NCI-H2107 (cell line): ENCODE measurements at places on chromosomes 7 and 10.
A peak's percentile ranks its signal among the peaks of the same experiment; 100 is the strongest.

- DNase-seq = no peak
Observed at GRCh38 chr10:88913788-88914187, 33.7 kb downstream of the STAMBPL1 start.

DNA sequence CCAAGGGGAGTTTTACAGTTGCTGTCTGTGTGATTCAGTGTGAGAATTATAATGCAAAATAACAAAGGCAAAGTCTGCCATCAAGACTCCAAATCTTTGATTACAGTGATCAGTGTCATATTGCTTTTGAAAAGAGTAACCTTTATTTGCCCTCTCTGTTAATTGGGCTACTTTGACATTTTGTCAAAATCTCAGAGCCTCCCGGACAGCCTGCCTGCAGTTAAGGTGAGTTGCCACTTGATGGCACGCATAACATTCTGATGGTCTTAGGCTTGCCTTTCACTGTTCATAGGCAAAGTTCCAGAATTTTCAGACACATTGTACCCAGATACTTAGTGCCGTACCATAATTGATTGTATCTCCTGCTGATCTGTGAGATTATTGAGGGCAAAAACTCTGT is 253.5 kb downstream of the ABCA13 start:
- DNase-seq = no peak

DNA sequence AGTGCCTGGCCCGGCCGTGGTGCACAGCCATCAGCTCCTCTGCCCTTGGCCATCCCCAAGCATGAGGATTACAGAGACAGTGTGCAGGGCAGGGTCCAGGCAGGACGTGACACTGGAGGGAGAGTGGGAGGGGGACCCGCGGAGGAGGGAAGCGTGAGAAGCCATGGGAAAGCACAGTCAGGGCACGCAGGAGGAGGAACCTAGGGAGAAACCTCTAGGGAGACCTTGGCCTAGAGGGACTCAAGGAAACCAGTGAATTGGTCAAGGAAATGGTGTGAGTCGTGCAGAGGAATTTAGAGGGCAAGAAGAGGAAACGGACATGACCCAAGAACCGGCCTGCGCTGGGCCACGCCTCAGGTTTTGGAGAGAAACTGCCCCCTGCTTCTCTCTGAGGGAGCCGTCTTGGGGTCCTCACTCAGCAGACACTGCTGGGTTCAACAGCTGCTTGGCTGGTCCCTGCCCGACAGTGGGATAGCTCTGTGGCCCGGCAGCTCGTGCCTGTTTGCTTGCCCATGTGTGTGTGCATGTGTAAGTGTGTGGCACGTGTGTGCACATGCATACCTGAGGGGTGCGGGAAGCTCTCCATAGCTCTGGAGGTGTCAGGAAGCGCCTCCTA is 3.2 kb downstream of the OPN4 start:
- DNase-seq = no peak

- no peak for DNase-seq
Observed at GRCh38 chr10:48490946-48491345, 113.9 kb downstream of the ARHGAP22 start.

DNA sequence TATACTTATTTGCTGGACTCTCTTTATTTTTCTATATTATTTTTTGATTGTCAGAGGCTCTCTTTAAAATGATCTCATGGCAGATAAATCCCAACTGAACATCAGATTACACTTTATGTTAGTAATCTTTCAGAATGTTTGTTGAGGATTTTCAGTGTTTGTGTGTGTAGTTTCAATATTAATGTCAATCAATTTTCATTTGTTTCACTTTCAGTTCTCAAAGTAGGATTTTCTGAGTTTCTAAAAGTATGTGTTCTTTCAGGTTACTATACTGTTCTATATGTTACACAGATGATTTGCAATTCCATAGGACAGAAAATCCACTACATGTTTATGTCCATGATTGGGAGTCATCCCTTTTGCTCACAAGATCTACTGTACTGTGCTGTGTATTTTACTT is 311.9 kb upstream of the POT1 start:
- no peak for DNase-seq

GRCh38 chr7:94442639-94443038 is 47.9 kb downstream of the COL1A2 start:
- no peak for DNase-seq

GRCh38 chr10:91349381-91349780 is 60.8 kb upstream of the HECTD2 start:
- no peak for DNase-seq

- DNase-seq = no peak
Observed at GRCh38 chr7:79668292-79668691, 214.8 kb upstream of the MAGI2 start.

- no peak for DNase-seq
Observed at GRCh38 chr10:83233691-83234090, 905.6 kb upstream of the GHITM start.

DNA sequence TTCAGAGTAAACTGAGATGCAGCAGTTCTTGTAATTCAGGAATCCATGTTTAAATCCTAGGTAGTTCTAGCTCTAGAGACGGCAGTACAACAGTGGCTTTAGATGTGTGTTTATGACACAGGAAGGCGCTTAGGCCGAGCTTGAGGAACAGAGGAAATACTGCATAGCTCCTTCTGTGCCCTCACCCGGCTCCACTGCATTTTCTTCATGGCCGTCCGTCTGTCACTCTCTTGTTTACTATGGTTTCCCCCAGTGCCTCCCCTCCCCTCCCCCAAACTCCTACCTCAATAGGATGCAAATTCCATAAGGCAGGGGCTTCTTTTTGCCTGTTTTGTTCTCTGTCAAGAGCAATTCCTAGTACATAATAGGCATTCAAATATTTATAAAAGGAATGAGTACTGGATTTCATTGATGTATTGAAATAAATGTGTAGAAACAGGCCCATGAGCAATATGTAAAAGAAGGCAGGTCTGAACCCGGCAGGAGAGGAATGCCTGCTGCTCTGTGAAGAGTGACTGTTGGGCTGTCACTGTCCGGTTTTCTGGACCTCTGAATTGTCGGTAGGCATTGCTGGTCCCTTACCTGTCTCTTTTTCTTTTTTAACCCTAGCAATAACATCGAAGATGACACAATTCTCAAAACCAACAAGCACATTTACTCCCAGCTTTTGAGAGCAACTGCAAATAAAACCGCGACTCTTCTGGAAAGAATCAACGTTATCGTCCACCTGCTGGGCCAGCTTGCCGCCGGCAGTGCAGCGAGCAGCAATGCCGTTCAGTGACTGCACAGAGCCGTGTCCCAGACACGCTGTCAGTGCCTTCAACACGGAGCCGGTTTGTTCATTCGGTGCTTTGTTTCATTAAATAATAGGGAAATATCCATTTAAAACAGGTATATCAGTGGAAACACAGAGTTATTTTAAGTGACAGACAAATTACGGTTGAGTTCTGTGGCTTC is 12.7 kb downstream of the MMP21 start:
- no peak for DNase-seq

- DNase-seq = no peak
Observed at GRCh38 chr10:60644436-60645130, 133.7 kb upstream of the CDK1 start.

GRCh38 chr7:105773030-105773460 is 103.4 kb downstream of the ATXN7L1 start:
- DNase-seq = peak; percentile 36

DNA sequence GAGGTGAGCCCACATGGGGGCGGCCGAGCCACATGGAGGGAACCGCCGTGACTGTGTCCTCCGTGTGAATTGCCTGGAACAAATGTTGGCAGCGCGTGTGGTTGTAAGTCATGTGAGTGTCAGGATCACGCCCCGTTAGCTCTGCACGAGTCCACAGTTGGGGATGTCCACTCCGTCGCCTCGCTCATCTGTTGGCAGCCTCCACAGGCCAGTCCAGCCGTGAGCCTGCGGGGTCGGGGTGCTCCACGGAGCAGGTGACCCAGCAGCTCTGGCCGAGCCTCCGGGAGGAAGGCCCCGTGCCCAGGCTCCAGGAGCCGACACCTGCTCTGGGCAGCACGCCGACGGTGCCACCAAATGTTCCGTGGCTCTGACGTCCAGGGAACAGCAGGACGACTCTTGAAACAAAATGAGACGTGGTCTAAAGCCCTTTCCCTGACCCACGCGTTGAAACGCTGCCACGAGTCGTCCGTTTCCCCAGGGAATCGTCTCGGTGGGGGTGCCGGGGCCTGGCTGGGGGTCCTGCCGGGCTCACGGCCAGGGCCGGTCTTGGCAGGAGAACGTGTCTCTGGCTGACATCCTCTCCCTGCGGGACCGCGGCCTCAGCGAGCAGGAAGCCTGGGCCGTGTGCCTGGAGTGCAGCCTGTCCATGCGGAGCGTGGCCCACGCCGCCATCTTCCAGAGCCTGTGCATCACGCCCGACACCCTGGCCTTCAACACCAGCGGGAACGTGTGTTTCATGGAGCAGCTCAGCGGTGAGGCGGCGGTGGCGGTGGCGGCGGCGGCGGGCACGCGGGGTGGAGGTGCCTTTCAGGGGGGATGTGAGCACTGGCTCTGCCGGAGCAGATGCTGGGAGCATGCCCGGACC is 7.0 kb downstream of the KNDC1 start:
- no peak for DNase-seq

DNA sequence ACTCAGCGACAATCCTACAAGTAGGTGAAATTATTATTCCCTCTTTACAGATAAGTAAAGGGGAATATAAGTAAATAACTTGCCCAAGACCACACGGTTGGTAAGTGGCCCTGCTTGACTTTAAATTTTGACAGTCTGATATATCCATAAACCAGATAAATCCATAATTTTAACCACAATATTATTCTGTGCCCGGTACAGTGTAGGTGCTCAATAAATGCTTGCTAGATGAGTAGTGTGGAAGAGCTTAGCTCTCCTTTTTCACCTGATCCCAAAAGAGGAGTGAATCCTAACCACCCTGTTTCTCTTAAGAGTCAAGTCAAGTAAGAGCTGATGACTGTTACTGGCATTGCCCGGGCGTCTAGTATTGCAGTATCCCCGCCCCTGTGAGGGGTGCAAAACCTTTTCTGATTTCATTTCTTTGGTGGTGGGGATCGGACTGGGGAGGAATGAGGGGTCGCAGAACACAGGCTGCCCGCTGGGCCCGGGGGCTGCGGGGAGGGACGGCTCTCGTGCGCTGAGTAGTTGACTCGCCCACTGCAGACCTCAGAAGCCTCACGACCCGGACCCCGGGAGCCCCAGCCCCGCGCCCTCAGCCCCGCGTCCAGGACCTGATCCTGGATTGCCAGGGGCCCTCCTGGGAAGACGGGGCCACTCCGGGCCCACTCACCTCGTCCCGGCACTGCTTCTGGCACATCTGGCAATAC is 490 bp downstream of the KIN start:
- no peak for DNase-seq

GRCh38 chr7:7424151-7424873 is 111.4 kb downstream of the COL28A1 start:
- DNase-seq = peak; percentile 71

DNA sequence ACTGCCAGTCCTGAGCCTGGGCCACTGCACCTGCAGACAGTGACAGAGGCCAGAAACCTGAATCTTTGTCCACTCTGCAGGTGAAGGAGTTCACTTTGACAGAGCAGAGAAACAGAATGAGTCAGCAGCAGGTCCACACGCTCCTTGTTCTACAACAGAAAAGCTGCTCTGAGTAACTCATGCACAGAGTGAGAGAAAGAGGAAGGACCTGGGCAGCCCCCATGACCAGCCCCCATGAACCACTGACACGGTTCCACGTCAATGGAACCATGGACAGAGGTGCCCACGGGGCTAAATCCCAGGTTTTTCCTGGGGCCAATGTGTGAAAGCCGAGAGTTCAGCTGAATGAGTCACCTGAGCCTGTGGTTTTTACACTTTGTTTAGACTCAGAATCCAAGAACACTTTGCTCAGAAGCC is 40.8 kb upstream of the CTBP2 start:
- no peak for DNase-seq

DNA sequence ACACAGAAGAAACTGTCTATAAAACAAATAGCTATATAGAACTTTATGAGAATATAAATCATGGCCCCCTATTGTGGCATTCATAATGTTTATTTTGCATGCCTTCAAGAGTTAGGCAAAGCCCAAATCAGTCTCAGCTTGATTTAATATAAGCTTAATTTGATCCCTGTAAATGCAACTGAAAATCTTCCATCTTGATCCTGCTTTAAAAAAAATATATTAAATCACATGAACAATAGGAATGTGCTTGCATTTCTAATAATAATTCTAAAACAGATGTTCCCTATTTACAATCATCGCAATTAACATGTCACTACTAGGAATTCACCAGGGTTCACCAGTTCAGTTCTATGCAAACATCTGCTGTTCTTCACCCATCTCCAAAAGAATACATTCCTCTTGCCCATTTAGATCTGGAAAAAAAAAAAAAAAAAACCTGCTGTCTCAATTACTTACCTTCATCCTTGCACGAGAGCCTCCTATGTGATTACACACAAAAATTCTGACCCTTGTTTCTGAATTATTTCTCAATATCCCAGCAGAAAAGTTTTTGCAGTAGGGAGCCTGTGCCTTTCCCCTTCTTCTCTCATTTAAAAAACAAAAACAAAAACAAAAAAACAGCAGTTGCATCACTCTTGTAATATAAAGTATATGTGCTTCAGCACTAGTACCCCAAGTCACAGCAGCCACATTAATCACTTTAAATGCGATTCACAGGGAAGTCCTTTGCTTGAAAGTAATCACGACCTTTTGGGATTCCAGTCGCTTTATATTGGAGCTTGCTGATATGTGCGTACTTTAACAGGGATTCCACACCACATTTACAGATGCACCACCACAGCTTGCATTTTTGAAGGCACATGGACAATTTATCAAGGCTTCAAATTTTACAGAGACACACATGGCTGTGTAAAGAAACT is 194.8 kb upstream of the KMT2E start:
- DNase-seq = no peak

- DNase-seq = peak; percentile 26
Observed at GRCh38 chr7:81688622-81689411, 81.0 kb downstream of the HGF start.

- DNase-seq = no peak
Observed at GRCh38 chr7:74302745-74303221, 13.6 kb downstream of the CLIP2 start.

DNA sequence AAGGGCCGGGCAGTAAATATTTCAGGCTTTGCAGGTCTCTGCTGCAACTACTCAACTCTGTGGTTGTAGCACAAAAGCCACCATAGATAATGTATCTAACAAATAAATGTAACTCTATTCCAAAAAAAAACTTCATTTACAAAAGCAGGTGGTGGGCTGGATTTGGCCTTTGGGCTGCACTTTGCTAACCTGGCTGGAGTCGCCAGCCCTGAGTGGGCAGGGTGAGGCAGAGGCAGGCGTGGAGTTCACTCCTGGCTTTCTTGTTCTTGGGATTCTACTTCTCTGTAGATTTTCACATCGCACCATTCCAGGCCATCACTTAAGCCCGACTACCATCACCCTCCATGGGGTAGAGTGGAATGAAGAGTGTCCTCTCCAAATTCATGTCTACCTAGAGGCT is 367.6 kb upstream of the MGMT start:
- DNase-seq = no peak

GRCh38 chr7:18013936-18014335 is 13.7 kb downstream of the PRPS1L1 start:
- DNase-seq = no peak
